H1 (cell line): ENCODE measurements at places on chromosomes 6 and 20.

DNA sequence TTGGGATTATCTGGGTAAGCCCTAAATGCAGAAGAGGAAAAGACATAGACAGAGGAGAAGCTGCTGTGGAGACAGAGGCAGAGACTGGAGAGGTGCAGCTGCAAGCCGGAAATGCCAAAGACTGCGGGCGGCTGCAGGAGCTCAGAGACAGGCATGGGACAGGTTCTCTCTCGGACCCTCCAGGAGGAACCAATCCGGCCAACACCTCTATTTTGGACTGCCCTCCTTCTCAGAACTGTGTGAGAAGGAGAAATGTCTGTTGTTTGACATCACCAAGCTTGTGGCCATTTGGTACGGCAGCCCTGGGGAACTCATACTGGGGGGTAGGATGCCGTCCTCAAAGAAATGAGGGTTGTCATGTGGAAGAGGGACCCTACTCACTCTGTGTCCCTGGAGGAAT is 95.0 kb downstream of the DHX35 start:
- H3K27ac ChIP-seq: no peak overlapping the region
- H3K4me3 ChIP-seq: no peak overlapping the region
- H3K36me3 ChIP-seq: no peaks in the 10 kb centered on the region

GRCh38 chr6:39496915-39497314 is 174.4 kb upstream of the KCNK16 start:
- H3K4me1 ChIP-seq: peaks cover 11% of the 10 kb centered on the region
- no peak for DNase-seq
- H3K27me3 ChIP-seq: no peaks in the 10 kb centered on the region
- H3K36me3 ChIP-seq: no peaks in the 10 kb centered on the region
- H3K27ac ChIP-seq: no peak overlapping the region
- H3K4me3 ChIP-seq: no peak overlapping the region

GRCh38 chr6:28940294-28940857 is 16.6 kb upstream of the TRIM27 start:
- H3K4me1 ChIP-seq: no peaks in the 10 kb centered on the region
- H3K27me3 ChIP-seq: no peaks in the 10 kb centered on the region
- H3K4me3 ChIP-seq: peak overlapping the region; percentile 79
- peak overlapping the region; percentile 23; the same call in 1 of the 2 replicates for H3K27ac ChIP-seq
- H3K36me3 ChIP-seq: no peaks in the 10 kb centered on the region

- DNase-seq: no peak
- H3K27me3 ChIP-seq: no peaks in the 10 kb centered on the region
- no peaks in the 10 kb centered on the region for H3K4me1 ChIP-seq
Observed at GRCh38 chr6:161137320-161137719, 136.5 kb downstream of the AGPAT4 start.

- no peaks in the 10 kb centered on the region for H3K27me3 ChIP-seq
- no peaks in the 10 kb centered on the region for H3K36me3 ChIP-seq
Observed at GRCh38 chr6:158321960-158322359, 9.7 kb downstream of the TULP4 start.

- H3K27ac ChIP-seq: no peak overlapping the region
- H3K4me1 ChIP-seq: peaks cover 7% of the 10 kb centered on the region
- no peak overlapping the region for H3K4me3 ChIP-seq
Observed at GRCh38 chr6:47490676-47491075, 13.1 kb downstream of the CD2AP start.
